ENCODE measurements at places on chromosomes 12 and 14.

DNA sequence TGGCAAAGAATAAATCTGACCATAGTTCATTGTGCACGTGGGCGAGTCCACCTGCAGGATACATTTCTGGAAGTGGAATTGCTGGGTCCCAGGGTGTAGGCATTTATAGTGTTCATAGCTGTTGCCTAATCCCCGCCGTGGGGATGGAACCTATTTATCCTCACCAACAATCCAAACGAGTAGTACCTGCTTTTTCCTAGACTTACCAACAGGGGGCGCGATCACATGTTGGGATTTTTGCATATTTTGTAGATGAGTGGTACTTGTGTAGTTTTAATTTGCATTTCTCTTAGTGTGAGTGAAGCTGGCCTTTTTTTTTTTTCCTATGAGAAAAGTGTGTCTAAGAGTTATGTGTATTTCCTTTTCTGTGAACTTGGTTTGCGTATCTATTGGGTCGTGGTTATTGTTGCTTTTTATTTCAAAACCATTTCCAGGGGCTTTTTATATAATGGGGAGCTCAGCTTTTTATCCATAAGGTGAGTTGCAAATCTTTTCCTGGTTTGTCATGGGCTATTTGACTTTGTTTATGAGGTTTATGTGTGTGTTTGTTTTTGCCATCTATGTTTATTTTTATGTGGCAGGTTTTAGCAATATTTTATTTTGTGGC is 67.2 kb downstream of the CCDC92 start:
- DNase-seq: peak; percentile 28

DNA sequence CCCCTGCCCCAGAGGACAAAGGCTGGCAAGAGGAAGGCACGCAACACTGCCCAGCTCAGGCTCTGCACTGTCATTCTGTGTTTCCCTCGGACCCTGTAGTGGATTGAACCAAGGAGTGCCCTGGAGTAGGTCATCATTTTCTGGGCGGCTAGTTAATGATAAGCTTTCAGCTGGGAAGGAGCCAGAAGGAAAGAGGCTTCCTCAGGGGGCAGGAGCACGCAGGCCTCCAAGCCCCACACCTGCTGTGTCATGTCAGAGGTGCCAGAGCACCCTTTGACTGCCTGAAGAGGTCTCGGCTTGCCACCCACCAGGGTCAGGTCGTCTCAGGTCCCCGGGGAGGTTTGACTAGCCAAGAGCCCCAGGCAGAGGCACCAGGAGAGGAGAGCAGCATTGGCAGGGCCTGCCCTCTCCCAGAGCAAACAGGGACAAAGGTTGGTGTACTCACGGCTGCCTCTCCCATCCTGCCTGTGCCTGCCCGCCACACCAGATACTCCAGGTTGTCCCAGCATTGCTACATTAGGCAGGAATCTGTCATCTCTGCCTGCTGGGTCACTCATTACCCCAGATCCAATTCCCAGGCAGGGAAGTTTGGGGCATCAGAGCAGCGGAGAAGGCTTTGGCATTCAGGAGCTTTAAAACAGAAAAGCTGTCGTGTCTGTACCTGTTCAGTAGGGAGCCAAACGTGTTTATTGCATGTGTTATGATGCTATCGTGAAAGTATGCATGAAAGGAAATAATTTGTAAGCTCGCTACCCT is 33.5 kb upstream of the ATP2A2 start:
- DNase-seq: no peak

- no peak for DNase-seq
These were observed 169.0 kb downstream of the FBXL14 start for GRCh38 chr12:1425396-1425729.

- no peak for DNase-seq
These were observed 908 bp downstream of the TDP1 start for GRCh38 chr14:89956661-89957009.

GRCh38 chr12:107610021-107610859 is 75.4 kb upstream of the PWP1 start:
- no peak for DNase-seq

- DNase-seq: no peak
These were observed 36.9 kb upstream of the SLC2A3 start for GRCh38 chr12:7972734-7973456.

- DNase-seq: no peak
These were observed 1.5 kb upstream of the HSP90B1 start for GRCh38 chr12:103928682-103929045.

DNA sequence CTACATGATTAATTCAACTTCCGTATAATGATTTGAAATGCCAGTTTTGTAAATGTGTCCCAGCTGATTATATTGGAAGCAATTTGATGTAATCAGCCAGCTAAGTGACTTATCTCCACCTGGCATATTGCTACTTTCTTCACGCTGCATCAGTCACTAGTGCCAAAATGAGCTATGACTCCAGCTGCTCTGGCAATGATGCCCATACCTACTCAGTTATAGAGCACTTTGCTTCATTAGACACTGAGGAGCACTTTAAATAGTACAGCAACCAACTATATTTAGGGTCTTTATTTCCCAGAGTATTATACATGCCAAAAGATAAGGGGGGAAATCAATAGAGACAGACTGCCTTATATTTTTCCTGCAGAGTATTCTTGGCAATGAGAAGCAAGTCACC is 67.9 kb upstream of the LIN7A start:
- DNase-seq: no peak

- DNase-seq: no peak
These were observed 121.9 kb downstream of the EMP1 start for GRCh38 chr12:13318231-13319015.

- DNase-seq: no peak
These were observed 65.4 kb upstream of the DDX11 start for GRCh38 chr12:31008241-31008761.

- no peak for DNase-seq
These were observed 2.4 kb upstream of the AEBP2 start for GRCh38 chr12:19436931-19437330.

DNA sequence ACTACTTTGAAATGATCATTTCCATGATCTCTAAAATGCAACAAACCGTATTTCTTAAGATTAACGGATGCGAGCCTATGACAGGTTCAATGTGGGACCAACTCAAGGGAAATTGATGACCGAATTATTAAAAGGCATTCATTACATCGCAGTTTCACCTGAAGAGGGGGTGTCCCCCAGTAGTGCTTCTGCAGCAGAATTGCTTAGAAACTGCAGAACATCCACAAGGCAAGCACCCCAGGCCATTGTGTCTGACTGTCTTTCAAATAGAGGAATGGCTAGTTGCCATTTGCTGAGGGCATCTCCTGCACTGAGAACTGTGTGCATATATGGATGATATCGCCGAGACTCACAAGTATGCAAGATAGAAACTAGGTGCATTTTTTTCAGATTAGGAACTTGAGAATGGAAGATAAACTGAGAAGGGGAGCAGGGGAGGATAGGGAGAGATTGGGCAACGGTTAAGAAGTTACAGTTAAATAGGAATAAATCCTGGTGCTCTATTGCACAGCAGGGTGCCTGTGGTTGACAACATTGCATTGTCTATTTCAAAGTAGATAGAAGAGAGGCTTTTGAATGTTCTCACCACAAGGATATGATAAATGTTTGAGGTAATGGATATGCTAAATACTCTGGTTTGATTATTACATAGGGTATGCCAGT is 234.3 kb upstream of the PLEKHG7 start:
- no peak for DNase-seq

GRCh38 chr14:91902336-91902735 is 35.0 kb upstream of the TC2N start:
- no peak for DNase-seq

DNA sequence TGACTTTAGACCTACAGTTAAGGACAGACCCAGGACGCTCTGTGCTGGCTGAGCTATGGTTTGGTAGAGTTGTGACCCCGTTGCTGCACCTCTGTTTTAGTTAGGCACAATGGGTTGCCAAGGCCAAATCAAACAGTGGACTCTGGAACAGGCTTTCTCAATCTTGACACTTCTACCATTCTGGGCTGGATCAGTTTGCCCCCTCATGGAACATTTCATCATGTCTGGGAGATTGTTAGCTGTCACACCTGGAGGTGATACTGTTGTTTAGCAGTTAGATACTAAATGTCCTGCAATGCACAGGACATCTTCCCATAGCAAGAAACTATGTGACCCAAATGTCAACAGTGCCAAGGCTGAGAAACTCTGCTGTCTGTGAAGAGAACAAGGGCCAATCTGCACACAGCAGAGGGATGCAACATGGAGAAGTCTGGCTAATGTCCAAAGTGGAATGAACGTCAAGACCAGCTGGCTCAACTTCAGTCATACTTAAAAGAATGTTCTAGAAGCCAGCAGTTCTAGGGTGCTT is 65.6 kb upstream of the DICER1 start:
- no peak for DNase-seq

DNA sequence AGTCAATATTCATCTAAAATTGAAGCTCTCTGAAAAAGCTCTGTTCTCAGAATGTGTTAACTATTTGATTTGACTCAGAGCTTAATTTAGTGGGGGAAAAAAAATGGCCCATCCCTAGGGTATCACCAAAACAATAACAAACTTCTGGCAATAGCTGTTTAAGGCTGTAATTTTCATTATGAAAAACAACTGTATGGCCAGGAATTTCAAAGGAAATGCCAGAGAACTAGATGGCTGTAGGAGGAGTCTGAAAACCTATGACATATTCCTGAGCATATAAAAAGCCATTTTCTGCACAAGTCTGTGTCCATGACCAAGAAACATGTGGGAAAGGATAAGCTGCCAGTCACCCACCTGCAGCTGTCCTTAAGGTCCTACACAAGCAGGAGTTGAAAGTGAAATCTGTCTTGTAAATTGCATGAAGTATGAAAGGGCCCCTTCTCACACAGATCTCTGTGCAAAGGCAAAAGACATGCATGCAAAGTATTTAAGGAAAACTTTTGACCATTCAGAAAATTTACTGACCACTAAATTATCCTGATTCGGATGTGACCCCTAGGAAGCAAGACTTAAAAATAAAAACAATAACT is 299.1 kb downstream of the BTG1 start:
- no peak for DNase-seq

- no peak for DNase-seq
These were observed 380.8 kb upstream of the RGS6 start for GRCh38 chr14:71551291-71551950.

GRCh38 chr14:62006116-62006731 is 244.0 kb downstream of the SNAPC1 start:
- DNase-seq: no peak

GRCh38 chr12:112353393-112353792 is 28.8 kb downstream of the HECTD4 start:
- no peak for DNase-seq

GRCh38 chr14:24315807-24316596 is 4.7 kb downstream of the LTB4R start:
- DNase-seq: no peak

DNA sequence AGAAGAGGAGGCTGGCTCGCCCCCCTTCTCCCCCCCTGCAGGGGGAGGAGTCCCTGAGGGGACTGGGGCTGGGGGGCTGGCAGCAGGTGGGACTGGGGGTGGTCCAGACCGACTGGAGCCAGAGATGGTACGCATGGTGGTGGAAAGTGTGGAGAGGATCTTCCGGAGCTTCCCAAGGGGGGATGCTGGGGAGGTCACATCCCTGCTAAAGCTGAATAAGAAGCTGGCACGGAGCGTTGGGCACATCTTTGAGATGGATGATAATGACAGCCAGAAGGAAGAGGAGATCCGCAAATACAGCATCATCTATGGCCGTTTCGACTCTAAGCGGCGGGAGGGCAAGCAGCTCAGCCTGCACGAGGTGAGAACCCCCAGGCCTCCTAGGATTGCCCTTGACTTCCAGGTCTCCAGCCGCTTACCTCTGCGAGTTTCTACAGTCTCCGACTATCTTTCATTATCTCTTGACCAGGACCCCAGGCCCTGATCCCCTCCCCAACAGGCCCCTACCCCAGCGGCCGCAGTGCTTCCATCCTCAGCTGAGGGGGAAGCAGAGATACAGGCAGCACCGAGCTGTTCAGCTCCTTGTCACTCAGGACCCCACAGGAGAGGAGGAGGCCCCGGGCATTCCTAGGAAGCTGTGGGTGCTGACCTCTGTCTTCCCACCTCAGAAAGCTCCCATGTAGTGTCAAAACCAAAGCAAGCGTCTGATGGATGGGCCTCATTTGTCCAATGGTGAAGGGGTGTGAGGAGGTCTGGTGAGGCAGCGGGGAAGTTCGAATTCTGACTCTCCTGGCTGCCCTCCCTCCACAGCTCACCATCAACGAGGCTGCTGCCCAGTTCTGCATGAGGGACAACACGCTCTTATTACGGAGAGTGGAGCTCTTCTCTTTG is 3.0 kb downstream of the NAB2 start:
- DNase-seq: no peak

GRCh38 chr12:26106347-26106746 is 18.5 kb downstream of the BHLHE41 start:
- DNase-seq: no peak

DNA sequence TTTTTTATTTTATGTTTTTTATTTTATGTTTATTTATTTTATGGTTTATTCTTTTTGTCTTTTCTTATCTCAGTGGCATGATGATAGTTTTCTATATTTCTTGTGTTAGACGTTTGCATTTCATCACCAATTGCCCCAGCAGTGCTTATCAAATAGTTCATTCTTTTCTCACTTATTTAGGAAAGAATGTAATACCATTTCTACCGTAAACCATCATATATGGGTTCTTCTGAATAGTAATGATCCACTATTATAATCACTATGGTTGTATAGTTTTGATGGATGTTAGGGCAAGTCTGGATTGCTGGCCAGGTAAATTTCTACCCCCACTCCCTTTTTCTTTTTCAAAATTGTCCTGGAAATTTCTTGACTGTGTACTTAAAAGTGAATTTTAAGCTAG is 134.6 kb upstream of the FBXO33 start:
- no peak for DNase-seq

DNA sequence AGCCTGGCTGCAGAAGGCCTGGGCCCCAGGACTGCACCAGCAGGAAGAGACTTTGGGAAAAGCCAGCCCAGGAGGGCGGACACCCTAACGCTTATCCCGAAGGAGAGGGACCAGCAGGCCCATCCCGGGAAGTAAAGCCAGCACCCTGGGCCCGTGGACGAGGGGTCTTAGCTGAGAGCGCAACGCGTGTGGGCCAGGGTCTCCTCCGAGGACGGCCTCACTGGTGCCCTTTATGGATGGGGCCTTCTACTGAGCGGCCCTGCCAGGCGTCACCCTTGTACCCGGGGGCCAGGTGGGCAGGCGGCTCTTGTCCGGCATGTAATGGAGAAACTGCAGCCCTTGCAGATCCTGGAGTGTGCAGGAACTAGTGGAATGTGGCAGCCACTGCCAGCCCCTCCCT is 14.1 kb downstream of the TEDC1 start:
- DNase-seq: no peak
